ENCODE measurements at places on chromosomes 2 and 18. TPM values are rescaled to one million over a fixed set of nuclear protein-coding genes. Genes with fewer than 3 reads are reported as not detected.
A peak's percentile ranks its signal among the peaks of the same experiment; 100 is the strongest.

- H3K4me1 ChIP-seq: peaks cover 27% of the 10 kb centered on the region
- H3K36me3 ChIP-seq: no peaks in the 10 kb centered on the region
- DNase-seq: no peak
- no peak overlapping the region for H3K27ac ChIP-seq
Observed at GRCh38 chr2:174688079-174688478, 76.2 kb downstream of the CHRNA1 start.

- DNase-seq: no peak
- H3K27ac ChIP-seq: no peak overlapping the region
- no peaks in the 10 kb centered on the region for H3K36me3 ChIP-seq
Observed at GRCh38 chr18:65411061-65411460, 339.8 kb upstream of the CDH7 start.

DPP4 gene
- 152 TPM for total RNA-seq

- H3K4me1 ChIP-seq: peaks cover 27% of the 10 kb centered on the region
- H3K36me3 ChIP-seq: peaks cover 3% of the 10 kb centered on the region
- H3K27me3 ChIP-seq: no peaks in the 10 kb centered on the region
- H3K27ac ChIP-seq: peak overlapping the region; percentile 80
- peak overlapping the region; percentile 17 for H3K4me3 ChIP-seq
- peak; percentile 47 for DNase-seq
Observed at GRCh38 chr2:203909261-203909967, 27.1 kb upstream of the ICOS start.

GRCh38 chr2:39375917-39376316 is 61.2 kb downstream of the MAP4K3 start:
- H3K27ac ChIP-seq: no peak overlapping the region
- no peaks in the 10 kb centered on the region for H3K27me3 ChIP-seq
- peaks cover 30% of the 10 kb centered on the region for H3K36me3 ChIP-seq
- no peak for DNase-seq
- H3K4me1 ChIP-seq: peaks cover 7% of the 10 kb centered on the region

AQP12B gene
- not detected for total RNA-seq

DNA sequence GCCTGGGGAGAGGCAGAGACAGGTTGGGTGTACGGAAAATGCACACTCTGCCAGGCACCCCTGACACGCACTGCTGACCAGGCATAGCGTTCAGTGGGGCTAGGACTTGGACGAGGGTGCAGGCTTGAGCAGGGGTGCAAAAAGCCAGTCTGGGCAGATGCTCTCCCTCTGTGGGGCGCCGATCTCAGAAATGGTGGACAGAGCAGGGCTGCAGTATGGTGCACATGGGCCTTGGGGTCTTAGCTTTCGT is 1.0 kb upstream of the ARHGEF4 start:
- DNase-seq: no peak
- H3K4me3 ChIP-seq: no peak overlapping the region
- H3K27ac ChIP-seq: no peak overlapping the region
- peaks cover 27% of the 10 kb centered on the region for H3K27me3 ChIP-seq
- no peaks in the 10 kb centered on the region for H3K4me1 ChIP-seq

SPDYA gene
- total RNA-seq: 1.5 TPM

DNA sequence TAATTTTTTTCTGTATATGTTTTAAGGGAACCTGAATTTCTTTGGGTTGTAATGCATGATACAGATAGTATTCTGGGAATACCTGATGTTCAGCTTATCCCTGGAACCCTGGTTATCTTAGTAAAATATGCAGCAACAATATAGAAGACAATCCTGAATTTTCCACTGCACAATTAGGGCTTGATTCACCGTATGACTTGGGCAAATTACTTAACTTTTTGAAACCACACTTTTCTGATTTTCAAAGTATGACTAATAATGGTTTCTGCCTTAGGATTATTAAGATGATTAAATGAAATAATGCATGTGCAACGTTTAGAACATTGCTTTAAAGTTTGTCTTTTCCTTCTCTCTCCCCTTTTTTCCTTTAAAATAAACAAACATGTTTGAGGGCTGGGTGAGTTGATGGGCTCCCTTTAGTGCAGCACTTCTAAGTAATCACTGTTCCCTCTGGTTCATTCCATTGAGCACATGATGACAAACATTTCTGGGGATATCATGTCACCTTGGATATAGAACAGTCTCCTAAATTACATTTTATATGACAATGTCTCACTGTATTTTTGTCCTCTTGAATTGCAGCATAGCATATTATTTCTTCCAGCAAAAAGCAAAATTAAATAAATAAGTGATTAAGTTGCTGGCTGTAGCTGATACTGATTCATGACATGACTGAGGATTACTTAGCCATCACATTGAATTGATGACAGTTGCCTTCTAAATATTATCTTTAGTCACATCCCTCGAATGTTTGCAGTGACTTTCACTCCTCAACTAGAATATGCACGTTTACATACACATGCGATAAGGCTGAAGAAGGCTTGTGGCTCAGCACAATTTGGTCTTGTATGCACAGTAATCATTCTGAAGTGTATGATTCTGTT is 254.5 kb downstream of the NEDD4L start:
- no peak overlapping the region for H3K4me3 ChIP-seq
- no peaks in the 10 kb centered on the region for H3K36me3 ChIP-seq
- H3K27me3 ChIP-seq: peaks cover 10% of the 10 kb centered on the region
- H3K27ac ChIP-seq: no peak overlapping the region

- H3K4me3 ChIP-seq: no peak overlapping the region
- no peaks in the 10 kb centered on the region for H3K4me1 ChIP-seq
- no peak overlapping the region for H3K27ac ChIP-seq
- no peaks in the 10 kb centered on the region for H3K36me3 ChIP-seq
Observed at GRCh38 chr2:3672861-3673678, 15.1 kb downstream of the ALLC start.

- DNase-seq: no peak
- no peaks in the 10 kb centered on the region for H3K27me3 ChIP-seq
- peaks cover 3% of the 10 kb centered on the region for H3K4me1 ChIP-seq
- H3K27ac ChIP-seq: no peak overlapping the region
- H3K36me3 ChIP-seq: no peaks in the 10 kb centered on the region
- no peak overlapping the region for H3K4me3 ChIP-seq
Observed at GRCh38 chr2:45950606-45951005, 299.1 kb downstream of the PRKCE start.

DNA sequence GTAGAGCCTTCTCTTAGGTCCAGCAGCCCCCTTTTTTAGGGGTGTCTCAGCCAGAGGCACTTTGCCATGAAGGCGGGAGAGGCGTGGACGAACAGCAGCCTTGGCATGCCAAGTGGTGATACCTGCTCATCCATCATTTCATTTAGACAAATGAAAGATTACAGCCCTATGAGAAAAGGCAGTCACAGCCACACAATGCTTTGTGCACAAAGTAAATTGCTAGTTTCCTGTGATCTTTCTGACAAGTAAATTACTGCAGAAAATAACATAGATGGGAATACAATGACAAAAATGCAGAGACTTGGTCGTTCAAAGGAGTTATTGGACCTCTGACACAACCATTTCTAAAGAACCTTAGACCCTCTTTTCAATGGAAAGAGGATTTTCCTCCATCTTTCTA is 94.9 kb downstream of the RND3 start:
- no peak overlapping the region for H3K27ac ChIP-seq
- DNase-seq: no peak
- no peaks in the 10 kb centered on the region for H3K36me3 ChIP-seq
- no peak overlapping the region for H3K4me3 ChIP-seq
- no peaks in the 10 kb centered on the region for H3K27me3 ChIP-seq
